Stimulated activated CD4-positive, alpha-beta T cell treated with anti-CD3 and anti-CD28 coated beads, TNF-alpha, amount 100 ng/mL, for 24 hours (primary cell): ENCODE measurements at places on chromosomes 6 and 20.

GRCh38 chr6:48183811-48184605 is 73.0 kb upstream of the PTCHD4 start:
- no peak for DNase-seq

- DNase-seq: no peak
Observed at GRCh38 chr6:28696167-28696566, 170.5 kb downstream of the GPX5 start.

- no peak for DNase-seq
Observed at GRCh38 chr6:18545726-18546125, 158.6 kb downstream of the RNF144B start.

DNA sequence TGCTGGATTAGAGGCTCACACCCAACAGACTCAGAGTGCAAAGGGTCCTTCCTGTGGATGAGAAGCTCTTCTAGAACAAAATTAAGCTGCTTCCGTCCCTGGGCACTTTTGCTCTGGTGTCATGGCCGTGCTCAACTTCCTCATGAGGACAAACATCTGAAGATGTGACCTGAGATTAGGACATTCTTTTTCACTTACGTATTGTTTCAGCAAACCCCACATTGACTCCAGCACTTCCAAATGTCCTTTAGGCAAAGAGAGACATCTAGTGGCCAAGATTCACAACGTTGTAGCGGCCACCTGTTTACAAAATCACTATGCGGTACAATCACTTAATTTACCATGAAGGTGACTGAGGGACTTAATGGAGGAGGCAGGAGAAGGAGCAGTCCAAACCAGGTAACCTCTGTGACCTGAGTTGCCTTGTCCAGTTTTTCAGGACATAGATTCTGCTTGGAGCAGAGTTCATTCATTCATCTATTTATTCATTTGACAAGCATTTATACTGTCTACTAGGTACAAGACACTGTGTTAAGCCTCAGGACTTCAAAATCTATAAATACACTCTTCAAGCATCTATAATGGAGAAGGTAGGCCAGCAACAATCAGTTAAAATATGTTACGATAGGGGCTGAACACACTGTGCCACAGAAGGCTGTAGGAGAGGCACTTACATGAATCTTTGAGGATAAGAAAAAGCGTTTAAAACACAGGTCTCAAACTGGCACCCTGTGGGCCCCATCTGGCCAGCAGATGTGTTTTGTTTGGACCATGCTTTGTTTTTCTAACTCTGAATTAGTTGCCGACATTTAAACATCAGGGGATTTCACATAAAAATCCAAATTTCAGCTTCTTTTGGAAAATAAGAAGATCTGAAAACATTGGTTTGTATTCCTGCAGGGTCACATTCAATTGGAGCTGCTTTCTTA is 5.6 kb upstream of the ADGRF1 start:
- DNase-seq: no peak

DNA sequence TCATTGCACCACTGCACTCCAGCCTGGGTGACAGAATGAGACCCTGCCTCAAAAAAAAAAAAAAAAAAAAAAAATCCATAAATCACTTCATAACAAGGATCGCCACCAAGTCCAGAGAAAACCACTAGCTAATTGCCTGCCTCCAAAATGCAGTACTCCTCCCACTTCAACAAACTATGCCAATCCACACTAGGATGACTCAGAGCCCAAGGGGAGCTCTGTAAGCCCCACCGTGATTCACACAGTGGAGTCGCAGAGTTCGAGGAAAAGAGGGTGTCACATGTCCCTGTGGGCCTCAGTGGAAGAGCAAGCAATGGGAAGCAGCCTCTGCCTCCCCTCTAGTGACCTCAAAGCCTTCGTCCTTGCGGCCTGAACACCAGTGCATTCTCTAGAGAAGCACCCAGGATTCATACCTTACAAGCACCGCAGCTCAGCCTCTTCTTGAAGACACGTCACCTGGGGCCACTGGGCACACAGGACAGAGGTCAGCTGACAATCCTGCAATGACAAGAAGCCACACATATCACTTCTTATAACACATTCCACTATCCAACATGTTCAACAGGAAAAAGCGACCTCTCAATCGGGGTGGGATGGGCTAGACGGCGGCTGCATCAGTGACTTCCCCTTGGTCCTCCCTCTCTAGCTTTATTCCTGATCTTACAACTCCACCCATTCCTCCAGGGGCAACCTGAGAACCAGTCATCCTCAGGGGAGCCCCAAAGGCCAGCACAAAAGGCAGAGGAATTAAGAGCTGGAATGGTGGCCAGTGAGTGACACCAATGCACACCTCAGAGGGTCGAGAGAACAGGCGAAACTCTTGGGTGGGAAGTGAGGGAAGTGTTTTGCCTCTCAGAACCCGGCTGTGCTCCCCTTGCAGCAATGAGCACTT is 8.9 kb downstream of the SNHG17 start:
- no peak for DNase-seq
